Small intestine (tissue), 16 donors: ENCODE measurements at places on chromosomes 13 and 19.
A peak's percentile ranks its signal among the peaks of the same experiment; 100 is the strongest.

GRCh38 chr19:3024870-3025548, 4.1 kb downstream of the TLE2 start:
- no peak for DNase-seq

DNA sequence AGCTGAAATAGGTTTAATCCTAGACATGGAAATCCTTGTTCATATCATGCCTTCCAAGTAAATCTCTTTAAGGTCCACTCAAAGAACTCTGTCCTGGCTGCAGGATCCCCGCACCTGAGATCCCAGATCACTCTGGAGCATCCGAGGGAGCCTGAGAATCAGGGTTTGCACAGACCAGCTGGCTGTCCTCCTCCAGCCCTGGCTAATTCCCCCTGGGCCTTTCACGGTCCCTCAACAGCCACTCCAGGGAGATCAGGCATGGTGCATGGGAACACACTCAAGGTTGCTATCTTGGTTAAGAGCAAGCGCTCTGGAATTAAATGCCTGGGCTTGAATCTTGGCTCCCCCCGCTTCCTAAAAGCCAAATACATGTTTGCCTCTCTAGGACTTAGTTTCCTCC, 130.8 kb downstream of the IRS2 start:
- DNase-seq = no peak

GRCh38 chr13:112898621-112899280, 70.3 kb upstream of the MCF2L start:
- no peak for DNase-seq

- no peak for DNase-seq
Observed at GRCh38 chr13:45384474-45385174, 33.5 kb downstream of the SLC25A30 start.

DNA sequence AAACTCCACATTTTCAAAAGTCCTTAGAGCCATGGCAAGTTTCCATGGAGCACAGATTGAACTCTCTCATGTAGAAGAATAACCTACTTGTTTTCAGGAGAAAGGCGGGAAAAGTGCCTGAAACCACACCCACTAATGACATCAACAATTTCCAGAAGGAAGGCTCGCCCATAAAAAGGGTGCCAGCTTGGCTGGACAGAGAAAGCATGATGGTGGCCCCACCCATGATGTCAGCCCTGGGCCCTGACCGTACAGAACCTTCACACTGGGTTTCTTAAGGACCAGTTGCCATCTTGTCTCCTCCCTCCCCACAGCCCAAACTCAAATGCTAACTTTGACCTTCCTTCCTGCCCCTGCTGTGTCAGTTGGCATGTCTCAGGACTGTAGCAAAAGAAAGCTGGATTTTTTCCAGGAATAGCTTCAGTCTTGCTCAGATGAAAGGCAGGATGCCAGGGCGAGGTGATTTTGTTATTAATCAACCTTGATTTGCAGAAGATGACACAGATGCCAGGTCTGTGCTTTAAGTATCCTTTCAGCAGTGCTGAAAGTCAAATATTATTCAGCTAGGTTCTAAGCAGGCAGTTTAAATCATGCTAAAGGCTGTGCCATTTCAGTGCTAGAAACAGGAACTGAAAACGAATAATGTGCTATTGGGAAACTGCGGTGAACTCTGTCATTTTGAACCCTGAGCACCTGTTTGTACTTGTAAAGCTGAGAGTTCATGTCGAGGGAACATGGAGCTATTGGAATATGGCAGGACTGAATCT, 89.5 kb upstream of the RFC3 start:
- DNase-seq = peak; percentile 31

GRCh38 chr13:43730642-43731041, 56.1 kb downstream of the ENOX1 start:
- no peak for DNase-seq

- DNase-seq = no peak
Observed at GRCh38 chr19:49551531-49551930, 23.7 kb downstream of the RCN3 start.

- no peak for DNase-seq
Observed at GRCh38 chr13:30305456-30305970, 1.8 kb downstream of the KATNAL1 start.
